ENCODE measurements at places on chromosomes 6 and 20.

DNA sequence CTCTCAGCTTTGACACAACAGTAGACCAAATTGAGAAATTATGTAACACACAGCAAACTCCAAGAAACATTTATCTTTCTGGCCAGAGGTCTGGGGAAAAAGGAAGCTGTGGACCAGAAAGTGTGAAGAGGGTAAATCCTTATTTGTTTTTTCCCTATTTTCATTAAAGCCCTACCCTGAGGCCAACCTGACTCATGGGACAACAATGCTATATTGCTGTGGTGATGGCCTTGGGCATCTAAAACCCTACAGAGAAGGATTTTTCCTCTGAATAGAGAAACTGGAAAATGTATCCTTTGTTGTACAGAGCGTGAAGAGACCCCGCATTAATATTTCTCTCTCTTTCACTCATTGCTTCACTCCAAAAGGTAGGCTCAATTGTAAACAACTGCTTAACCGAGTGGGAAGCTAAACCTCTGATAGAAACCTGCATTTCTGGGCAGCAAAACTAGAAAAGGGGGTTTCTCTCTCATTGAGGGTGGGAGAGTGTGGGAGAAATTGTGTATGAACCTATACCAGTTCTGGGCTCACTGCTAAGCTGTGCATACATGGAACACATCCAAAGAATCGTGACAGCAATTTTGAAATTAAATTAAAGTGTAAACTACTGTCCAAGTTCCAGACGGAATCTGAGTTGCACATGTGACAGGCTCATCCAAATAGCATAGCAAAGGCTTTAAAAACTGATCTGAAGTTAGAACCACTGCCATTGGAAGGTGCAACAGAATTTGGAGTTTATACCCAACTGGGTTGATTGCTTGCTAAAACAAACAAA, 175.5 kb downstream of the CLVS2 start:
- DNase-seq: no peak

DNA sequence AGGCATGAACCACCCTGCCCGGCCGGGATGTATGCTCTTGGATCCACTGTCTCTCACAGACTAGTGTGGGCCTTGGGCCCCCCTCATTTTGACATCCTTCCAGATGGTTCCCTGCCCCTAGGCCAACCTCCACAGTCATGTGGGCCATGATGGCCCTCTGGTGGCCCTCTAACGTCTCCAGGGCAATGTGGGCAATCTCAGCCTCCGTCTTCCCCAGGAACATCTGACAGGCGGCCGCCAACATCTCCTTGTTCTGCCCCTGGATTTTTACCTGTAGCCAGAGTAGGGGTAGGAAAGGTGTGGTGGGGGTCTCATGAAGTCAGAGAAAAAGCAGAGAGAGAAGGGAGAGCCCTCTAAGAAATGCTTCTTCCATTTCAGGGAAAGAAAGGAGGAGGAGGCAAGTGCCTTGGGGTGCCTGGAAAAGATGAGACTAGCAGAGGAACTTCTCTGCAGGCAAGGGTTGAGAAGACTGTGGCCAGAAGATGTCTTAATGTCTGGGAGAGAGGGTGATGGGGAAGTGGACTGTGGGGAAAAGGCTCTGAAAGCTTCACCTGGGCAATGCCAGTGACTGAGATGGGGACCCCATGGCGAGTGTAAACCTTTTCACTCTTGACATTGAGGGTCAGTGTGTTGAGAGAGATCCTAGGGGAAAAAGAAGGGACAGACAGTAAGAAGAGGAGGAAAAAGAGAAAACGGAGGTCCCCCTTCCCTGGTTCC, 1.3 kb downstream of the FLOT1 start:
- no peak for DNase-seq

DNA sequence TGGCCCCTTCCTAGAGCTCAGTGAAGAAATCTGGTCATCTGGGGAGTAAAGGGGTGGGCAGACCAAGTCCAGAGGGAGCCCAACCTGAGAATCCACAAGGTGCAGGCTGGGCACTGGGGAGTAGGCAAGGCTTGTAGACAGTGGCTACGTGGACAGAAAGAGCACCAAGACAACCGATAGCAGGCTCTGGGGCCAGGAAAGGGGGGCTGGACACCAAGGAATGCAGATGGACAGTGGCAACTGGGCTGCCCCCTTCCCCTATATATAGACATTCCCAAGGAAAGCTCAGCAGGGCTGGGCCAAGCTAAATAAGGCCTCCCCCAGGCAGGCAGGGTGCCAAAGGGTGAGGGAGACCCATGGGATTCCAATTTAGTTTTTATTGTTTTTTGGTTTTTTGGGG, 1.5 kb upstream of the TNNC2 start:
- no peak for DNase-seq

- DNase-seq: peak; percentile 56
Observed at GRCh38 chr20:309841-310644, 12.7 kb downstream of the ZCCHC3 start.

DNA sequence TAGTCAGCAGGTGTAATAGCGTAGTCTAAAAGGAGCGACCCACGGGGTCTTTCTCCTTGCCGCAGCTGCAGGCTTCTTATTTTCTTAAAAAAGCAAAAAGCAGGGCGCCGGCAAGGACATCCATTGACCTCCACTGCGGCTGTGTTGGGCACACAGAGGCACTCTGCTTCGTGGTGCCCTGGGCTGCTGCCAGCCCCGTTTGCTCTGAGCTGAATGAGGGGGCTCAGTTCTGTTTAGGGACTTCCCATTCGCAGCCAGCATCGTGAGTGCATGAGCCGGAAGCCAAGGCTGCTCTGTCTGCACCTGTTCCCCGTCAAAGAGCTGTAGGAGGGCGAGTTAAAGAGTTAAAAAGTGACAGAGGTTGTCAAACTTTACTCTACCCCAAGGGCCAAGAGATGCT, 1.7 kb upstream of the SLC22A2 start:
- DNase-seq: no peak
